ENCODE measurements at places on chromosomes 2 and 18. TPM values are rescaled to one million over a fixed set of nuclear protein-coding genes. Genes with fewer than 3 reads are reported as not detected.

GRCh38 chr2:149926149-149926548 lies 338.6 kb upstream of the MMADHC start:
- no peaks in the 10 kb centered on the region for H3K4me1 ChIP-seq
- no peak overlapping the region for H3K4me3 ChIP-seq
- H3K27ac ChIP-seq = no peak overlapping the region
- no peak for DNase-seq
- no peaks in the 10 kb centered on the region for H3K36me3 ChIP-seq

Gene ADGRF3
- not detected for polyA plus RNA-seq

- H3K27me3 ChIP-seq = no peaks in the 10 kb centered on the region
- DNase-seq = no peak
- no peak overlapping the region for H3K4me3 ChIP-seq
- peaks cover 36% of the 10 kb centered on the region for H3K4me1 ChIP-seq
Measured at GRCh38 chr2:175170659-175171304, 2.8 kb upstream of the ATF2 start.

Gene RANBP2
- polyA plus RNA-seq = 9.9 TPM

GRCh38 chr2:179020156-179020750 lies 29.7 kb downstream of the CCDC141 start:
- no peak overlapping the region for H3K27ac ChIP-seq
- H3K36me3 ChIP-seq = no peaks in the 10 kb centered on the region
- H3K4me1 ChIP-seq = peaks cover 4% of the 10 kb centered on the region
- DNase-seq = no peak
- no peaks in the 10 kb centered on the region for H3K27me3 ChIP-seq

Data from heart left ventricle (tissue), 16 donors.